Midbrain (tissue), 1 donor: ENCODE measurements at places on chromosomes 6 and 20.

GRCh38 chr20:17617868-17618672 is 48.2 kb downstream of the DSTN start:
- no peak for DNase-seq

DNA sequence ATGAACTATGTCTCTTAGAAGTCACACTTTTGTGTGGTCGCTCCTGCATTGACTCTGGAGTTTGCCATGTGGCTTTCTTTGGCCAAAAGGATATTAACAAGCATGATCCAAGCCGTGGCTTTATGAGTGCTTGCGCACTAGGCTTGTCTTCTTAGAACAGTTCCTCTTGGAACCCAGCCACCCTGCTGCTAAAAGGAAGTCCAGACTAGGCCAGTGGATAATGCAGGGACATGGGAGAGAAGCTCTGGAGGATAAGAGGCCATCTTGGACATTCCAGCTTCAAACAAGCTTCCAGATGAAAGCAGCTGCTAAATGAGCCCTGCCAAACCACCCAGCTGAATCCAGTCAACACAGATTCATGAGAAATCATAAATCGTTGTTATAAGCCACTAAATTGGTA is 346.4 kb downstream of the CDC5L start:
- DNase-seq = peak; percentile 2

DNA sequence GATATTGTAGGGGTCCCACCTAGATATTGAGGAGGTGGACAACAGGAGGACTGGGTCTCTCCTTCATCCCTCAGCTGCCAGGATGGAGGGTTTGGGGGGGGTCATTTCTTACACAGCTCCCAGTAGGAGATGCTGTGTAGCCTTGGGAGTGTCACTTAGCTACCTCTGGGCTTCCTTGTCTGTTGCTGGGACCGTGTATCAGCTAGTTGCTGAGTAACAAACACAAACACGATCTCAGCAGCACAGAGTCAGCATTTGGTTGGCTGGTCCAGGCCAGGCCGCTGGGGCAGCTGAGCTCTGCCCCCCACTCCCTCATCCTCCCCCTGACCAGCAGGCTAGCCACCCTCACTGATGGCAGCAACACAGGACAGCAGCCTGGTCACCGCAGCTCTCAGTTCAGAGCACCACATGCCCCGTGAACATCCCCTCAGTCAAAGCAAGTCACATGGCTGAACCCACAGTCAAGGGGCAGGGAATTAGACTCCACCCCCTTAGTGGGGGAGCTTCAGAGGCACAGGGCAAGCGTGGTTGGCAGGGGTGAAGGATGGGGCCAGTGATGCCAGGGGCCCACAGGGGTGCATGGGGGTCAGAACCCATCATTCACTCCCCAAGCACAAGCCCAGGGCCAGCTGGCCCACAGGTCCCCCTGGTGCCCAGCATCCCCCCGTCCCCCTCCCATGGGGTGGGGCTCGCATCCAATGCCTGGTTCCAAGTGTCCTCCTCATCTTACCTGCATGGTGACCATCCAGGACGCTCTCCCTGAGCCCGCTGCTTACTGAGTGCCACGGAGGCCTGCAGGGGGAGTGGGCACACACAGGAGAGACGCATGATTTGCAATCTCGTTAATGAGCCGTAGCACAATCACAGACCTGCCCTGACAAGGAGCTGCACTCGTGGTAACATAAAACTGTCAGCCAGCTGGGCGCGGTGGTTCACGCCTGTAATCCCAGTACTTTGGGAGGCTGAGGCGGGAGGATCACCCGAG is 112.4 kb downstream of the TAF4 start:
- no peak for DNase-seq

GRCh38 chr20:20489054-20489453 is 121.2 kb downstream of the INSM1 start:
- no peak for DNase-seq

DNA sequence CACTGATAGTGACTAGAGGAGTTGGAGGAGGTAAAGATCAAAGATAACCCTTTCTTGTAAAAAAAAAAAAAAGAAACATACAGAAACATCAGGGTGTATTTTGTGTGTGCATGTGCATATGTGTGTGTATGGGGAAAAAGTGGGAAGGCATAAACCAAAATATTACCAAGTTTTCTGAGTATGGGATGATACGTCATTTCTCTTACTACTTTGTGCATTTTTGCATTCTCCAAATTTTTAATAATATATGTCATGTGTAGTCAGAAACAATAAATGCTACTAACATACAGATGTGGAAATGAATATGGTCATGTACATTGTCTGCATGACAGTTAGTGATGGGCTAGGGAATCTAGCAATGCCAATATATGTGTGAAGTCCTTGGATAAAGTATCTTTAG is 161.1 kb downstream of the SASH1 start:
- no peak for DNase-seq

- no peak for DNase-seq
Measured at GRCh38 chr20:25605148-25605547, 18.7 kb downstream of the NANP start.

- DNase-seq = no peak
Measured at GRCh38 chr6:120354452-120355098, 979.7 kb downstream of the TBC1D32 start.
